ENCODE measurements at places on chromosomes 16 and 17.

DNA sequence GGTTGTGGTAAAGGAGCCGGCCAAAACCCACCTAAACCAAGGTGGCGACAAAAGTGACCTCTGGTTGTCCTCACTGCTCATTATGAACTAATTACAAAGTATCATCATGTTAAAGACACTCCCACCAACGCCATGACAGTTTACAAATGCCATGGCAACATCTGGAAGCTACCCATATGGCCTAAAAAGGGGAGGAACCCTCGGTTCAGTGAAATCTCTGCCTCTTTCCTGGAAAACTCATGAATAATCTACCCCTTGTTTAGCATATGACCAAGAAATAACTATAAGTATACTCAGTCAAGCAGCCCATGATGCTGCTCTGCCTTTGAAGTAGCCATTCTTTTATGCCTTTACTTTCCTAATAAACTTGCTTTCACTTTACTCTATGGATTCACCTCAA, 72.2 kb downstream of the CYLD start:
- DNase-seq = no peak

DNA sequence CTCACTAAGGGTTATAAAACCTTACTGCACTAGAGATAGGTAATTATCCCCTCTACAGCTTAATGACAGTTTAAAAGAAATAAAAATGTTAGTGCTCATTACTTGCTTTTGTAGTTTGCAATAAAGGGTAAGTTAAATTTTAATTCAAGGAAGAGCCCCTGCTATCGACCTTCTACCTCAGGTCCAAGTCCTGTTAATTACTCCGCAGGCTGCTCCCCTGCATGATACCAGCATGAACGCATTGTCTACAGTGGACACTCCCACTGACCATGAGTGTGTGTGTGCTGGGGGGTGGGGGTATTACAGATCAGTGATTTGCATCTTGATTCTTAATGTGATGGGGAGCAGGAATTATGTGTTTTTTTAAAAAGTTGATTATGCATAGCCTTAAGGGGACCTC, 103.1 kb downstream of the AATF start:
- DNase-seq = no peak

DNA sequence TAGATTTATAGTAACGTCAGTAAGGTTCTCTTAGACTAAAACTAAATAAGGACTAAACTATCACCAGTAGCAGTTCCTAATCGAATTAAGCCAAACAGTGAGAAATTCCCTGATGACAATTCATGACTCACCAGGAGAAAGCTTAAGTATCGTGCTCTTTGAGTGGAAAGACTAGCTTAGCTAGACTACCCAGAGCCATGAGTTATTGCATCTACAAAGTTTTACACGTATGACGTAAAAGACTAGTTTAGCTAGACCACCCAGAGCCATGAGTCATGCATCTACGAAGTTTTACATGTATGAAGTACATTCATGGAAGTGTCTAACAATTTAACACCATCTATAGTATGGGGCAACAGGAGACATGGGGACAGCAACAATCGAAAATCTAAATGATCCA, 36.6 kb downstream of the UBE2G1 start:
- peak; percentile 89 for DNase-seq

DNA sequence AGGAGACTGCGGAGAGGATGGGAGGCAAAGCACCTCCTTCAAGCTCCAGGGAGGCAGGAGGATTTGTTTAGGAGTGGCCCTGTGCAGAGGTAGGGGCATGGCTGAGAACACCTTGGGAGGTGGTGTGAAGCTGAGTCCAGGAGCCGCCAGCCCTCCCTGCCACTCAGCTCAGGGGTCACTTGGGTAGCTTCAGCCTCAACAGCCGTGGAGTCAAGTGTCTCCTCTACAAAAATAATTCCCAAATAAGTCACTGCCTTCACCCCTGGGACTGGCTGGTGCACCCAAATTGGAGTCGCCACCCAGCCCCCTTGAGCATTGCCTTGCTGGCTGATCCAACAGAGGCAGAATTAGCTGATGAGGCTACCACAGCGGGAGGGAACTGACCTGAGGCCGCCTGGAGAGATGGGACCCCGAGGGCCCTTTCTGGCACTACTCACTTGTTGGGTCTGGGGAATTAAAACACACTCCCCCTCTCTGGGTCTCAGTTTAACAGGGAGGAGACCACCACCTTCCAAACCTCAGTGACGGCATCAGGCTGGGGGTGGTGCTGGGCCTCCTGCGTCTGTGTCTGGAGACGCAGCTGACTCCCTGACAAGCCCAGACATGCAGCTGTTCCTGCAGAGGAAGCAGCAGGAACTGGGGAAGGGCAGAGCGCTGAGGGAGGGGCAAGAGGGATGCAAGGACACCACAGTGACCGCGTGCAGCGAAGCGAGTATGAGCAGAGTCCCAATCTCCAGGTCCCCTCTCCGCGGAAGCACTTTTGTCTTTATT, 87.9 kb upstream of the TOB1 start:
- DNase-seq = peak; percentile 79

DNA sequence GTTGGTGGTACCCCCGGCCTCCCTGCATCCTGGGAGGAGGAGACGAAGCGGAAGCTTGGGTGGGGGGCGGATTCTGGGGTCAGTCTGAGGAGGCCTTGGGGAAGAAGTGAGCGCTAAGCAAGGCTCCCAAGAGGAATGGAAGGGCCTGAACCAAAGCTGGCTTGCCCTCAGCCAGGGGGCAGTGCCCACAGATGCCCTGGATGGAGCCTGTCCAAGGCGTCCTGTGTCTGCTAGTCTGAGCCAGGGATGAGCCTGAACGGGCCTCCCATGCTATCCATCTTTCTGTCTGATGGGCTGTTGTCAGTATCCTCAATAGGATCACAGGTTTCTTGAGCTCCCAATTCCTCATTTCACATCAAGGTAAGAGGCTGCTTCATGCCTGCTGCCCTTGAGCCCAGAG, 122.3 kb upstream of the LHX1 start:
- DNase-seq = no peak

- no peak for DNase-seq
Measured at GRCh38 chr16:17343728-17344127, 127.0 kb downstream of the XYLT1 start.

GRCh38 chr16:75311383-75311938, 60.0 kb upstream of the BCAR1 start:
- DNase-seq = no peak

DNA sequence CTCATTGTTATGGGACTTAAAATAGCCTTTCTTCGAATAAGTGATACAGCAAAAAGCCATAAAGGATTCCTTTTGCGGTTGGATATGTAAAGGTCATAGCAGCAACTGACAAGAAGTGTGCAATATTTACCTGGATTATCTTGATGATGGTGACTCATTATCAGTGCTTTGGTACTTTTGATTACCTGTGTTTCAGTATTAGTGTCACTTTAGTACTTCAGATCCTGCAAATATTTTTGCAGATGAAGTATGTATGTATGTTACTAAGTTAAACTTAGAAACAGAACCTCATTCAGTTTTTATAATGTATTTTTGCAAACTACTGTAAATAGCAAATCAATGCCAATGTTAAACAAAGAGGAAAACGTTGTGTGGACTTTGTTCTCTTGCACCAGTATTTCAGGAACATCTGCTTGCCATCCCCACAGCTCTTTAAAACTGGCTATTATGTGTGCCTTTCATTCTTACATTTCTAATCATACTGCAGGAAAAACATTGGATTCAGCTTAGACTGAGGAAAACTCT, 10.5 kb downstream of the CNEP1R1 start:
- DNase-seq = no peak

- peak; percentile 77 for DNase-seq
Measured at GRCh38 chr17:64448665-64449512, at the start of gene MILR1. Gene MILR1, plus strand, starts transcription at chr17:64449115. Its CDS starts 54 bp downstream, at chr17:64449169.

GRCh38 chr16:17439580-17439979, 31.2 kb downstream of the XYLT1 start:
- DNase-seq = no peak

DNA sequence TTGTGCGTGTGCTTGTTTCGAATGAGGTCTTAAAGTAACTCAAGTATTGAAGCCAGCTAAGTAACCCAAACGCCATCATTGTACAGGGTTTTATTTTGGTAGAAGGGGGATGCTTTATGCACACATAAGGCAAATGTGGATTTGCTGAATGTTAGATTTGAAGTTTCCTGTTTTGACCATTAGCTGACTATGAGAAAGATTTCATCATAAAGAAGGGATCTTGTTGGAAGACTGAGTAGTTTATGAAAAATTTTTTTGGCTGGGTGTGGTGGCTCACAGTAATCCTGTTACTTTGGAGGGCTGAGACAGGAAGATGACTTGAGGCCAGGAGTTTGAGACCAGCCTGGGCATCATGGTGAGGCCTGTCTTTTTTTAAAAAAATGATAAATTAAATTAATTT, 10.0 kb upstream of the ZFP3 start:
- DNase-seq = no peak

- no peak for DNase-seq
Measured at GRCh38 chr17:45989759-45990158, 9.3 kb upstream of the STH start.

- DNase-seq = no peak
Measured at GRCh38 chr17:50945779-50946222, 79.6 kb upstream of the TOB1 start.

DNA sequence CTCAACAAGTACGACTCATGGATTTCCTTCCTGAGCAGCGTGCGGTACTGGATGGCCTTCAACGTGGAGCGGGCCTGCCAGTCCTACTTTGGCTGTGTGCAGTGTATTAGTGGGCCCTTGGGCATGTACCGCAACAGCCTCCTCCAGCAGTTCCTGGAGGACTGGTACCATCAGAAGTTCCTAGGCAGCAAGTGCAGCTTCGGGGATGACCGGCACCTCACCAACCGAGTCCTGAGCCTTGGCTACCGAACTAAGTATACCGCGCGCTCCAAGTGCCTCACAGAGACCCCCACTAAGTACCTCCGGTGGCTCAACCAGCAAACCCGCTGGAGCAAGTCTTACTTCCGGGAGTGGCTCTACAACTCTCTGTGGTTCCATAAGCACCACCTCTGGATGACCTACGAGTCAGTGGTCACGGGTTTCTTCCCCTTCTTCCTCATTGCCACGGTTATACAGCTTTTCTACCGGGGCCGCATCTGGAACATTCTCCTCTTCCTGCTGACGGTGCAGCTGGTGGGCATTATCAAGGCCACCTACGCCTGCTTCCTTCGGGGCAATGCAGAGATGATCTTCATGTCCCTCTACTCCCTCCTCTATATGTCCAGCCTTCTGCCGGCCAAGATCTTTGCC, 9.0 kb downstream of the HAS3 start:
- DNase-seq = no peak

GRCh38 chr17:21286909-21287702, 2.6 kb downstream of the MAP2K3 start:
- no peak for DNase-seq

Data from brain microvascular endothelial cell (primary cell).